ENCODE measurements at places on chromosomes 12 and 14. TPM values are rescaled to one million over a fixed set of nuclear protein-coding genes. Genes with fewer than 3 reads are reported as not detected.

Gene LALBA
- not detected for total RNA-seq

Gene RNASE3
- not detected for total RNA-seq

Gene NUMB
- 32.4 TPM for total RNA-seq

Gene DPPA3
- not detected for total RNA-seq

Gene SRRM4
- total RNA-seq = not detected

Gene NPFF
- total RNA-seq = not detected

Gene RASSF8
- total RNA-seq = 0.18 TPM

Gene EPYC
- total RNA-seq = not detected

Gene REP15
- total RNA-seq = 0.20 TPM

Gene SLCO1B1
- not detected for total RNA-seq

Gene C2CD5
- 31.1 TPM for total RNA-seq

Gene GLIPR1L2
- total RNA-seq = not detected

Gene KERA
- total RNA-seq = not detected

Gene SOAT2
- 3.1 TPM for total RNA-seq

Gene MYF5
- total RNA-seq = not detected

Gene KRT7
- 2.4 TPM for total RNA-seq

Gene C12orf50
- total RNA-seq = not detected

Gene YARS2
- 41.0 TPM for total RNA-seq

Gene RILPL2
- total RNA-seq = 18.5 TPM

Gene CPNE6
- not detected for total RNA-seq

Gene TMPO
- total RNA-seq = 331 TPM

Gene SIX6
- not detected for total RNA-seq

Gene RPGRIP1
- 0.22 TPM for total RNA-seq

Gene PTPRO
- total RNA-seq = 1.4 TPM

Gene TAS2R14
- 0.68 TPM for total RNA-seq

Gene PTPN21
- total RNA-seq = 0.25 TPM

Gene HHIPL1
- not detected for total RNA-seq

Gene OR10A7
- not detected for total RNA-seq

Gene IAPP
- not detected for total RNA-seq

All from activated naive CD8-positive, alpha-beta T cell treated with anti-CD3 and anti-CD28 coated beads for 36 hours (primary cell).